ENCODE measurements at places on chromosomes 16 and 17.

DNA sequence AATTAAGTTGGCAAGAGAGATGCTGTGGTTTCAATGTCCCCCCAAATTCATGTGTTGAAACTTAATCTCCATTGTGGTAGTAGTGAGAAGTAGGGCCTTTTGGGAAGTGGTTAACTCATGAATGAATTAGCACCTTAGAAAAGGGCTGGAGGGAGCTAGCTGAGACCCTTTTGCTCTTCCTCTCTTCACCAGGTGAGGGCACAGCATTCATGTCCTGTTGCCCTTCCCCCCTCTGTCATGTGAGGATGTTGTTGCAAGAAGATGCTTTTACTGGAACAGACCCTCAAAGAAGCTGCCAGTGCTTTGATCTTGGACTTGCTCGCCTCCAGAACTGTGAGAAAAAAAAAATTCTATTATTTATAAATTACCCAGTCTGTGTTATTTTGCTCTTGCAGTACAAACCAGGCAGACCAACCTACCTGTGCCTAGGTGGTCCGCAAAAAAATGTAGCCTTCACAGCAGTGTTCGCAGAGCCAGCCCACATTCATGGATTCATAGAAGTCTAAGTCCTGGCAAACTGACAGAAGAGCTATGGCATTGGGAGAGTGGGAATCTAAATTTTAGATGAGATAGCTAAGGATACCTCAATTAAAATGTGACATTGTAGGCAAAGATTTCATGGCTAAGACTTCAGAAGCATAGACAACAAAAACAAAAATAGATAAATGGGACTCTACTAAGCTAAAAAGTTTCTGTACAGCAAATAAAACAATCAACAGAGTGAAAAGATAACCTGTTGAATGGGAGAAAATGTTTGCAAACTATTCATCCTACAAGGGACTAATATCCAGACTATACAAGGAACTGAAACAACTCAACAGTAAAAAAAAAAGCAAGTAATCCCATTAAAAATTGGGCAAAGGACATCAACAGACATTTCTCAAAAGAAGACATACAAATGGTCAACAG is 32.0 kb upstream of the ABCA5 start:
- no peak overlapping the region for H3K27ac ChIP-seq
- peak; percentile 18 for DNase-seq
- H3K4me1 ChIP-seq: no peaks in the 10 kb centered on the region
- no peaks in the 10 kb centered on the region for H3K36me3 ChIP-seq

GRCh38 chr16:21702276-21702675 is 38.5 kb downstream of the OTOA start:
- no peak overlapping the region for H3K27ac ChIP-seq
- no peak overlapping the region for H3K4me3 ChIP-seq
- H3K27me3 ChIP-seq: peaks cover 1% of the 10 kb centered on the region
- H3K36me3 ChIP-seq: no peaks in the 10 kb centered on the region
- H3K4me1 ChIP-seq: no peaks in the 10 kb centered on the region
- DNase-seq: no peak

DNA sequence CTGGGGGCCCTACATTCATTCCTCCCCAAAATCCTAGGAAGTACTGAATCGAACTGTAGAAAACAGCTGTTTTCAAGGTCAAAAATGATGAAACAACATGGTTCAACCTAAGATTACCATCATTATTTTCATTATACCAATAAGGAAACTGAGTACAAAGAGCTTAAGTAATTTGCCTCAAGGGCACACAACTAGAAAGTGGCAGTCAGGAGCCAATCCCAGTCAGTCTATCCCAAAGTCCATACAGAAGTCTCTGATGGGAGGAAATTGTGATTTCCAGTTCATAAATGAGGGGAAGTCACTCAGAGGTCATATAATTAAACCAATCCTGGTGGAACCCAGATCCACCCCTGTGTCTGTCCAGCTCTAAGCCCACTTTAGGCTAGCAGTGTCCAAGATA is 8.4 kb downstream of the LPO start:
- H3K4me1 ChIP-seq: peaks cover 17% of the 10 kb centered on the region
- peaks cover 37% of the 10 kb centered on the region for H3K27me3 ChIP-seq
- no peaks in the 10 kb centered on the region for H3K36me3 ChIP-seq

DNA sequence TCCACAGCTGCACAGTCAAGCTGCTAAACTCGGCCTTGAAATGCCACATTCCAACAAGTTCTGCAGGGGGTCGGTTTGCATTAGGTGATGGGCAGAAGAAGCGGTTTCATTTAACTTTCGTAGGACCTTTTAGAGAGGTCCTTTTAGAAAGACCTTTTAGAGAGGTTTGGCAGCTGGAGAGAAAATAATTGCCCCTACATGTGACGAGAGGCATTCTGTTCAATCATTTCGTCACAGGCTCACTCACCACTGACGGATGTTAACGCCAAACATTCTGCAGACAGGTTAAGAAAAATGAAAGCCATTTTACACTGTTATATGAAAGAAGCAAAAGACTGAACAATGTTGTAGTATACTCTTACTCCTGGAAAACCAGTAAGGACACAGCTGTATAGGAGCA is 76.5 kb upstream of the ZNF423 start:
- H3K4me1 ChIP-seq: no peaks in the 10 kb centered on the region
- no peak for DNase-seq
- no peaks in the 10 kb centered on the region for H3K36me3 ChIP-seq
- no peak overlapping the region for H3K4me3 ChIP-seq

DNA sequence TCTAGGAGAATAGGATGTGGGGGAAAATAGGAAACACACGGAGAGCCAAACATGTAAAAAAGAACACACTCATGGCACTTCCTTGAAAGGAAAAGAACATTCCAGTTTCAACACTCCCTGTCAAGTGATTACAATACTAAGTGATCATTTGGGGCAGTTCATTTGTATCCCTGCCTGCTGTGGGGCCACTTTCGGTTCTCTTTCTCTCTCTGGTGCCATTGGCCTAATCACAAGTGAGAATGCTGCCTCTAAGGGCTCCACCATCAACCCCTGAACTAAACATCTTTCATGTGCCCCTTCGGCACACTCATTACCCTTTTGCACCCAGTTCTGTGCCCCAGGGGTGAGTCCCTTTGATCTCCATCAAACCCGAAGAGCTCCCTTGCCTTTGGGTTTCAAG is 197.3 kb downstream of the CEP112 start:
- DNase-seq: no peak
- no peaks in the 10 kb centered on the region for H3K36me3 ChIP-seq
- no peak overlapping the region for H3K27ac ChIP-seq
- no peaks in the 10 kb centered on the region for H3K27me3 ChIP-seq
- H3K4me3 ChIP-seq: no peak overlapping the region

GRCh38 chr16:11121083-11121608 is 134.9 kb downstream of the SOCS1 start:
- H3K4me3 ChIP-seq: no peak overlapping the region
- no peaks in the 10 kb centered on the region for H3K27me3 ChIP-seq
- H3K4me1 ChIP-seq: peaks cover 18% of the 10 kb centered on the region
- H3K36me3 ChIP-seq: peaks cover 34% of the 10 kb centered on the region
- H3K27ac ChIP-seq: no peak overlapping the region
- no peak for DNase-seq

- no peak for DNase-seq
- no peak overlapping the region for H3K4me3 ChIP-seq
- H3K27ac ChIP-seq: peak overlapping the region; percentile 45
- peaks cover 32% of the 10 kb centered on the region for H3K36me3 ChIP-seq
These were observed 198.6 kb downstream of the AATF start for GRCh38 chr17:37147301-37147812.

DNA sequence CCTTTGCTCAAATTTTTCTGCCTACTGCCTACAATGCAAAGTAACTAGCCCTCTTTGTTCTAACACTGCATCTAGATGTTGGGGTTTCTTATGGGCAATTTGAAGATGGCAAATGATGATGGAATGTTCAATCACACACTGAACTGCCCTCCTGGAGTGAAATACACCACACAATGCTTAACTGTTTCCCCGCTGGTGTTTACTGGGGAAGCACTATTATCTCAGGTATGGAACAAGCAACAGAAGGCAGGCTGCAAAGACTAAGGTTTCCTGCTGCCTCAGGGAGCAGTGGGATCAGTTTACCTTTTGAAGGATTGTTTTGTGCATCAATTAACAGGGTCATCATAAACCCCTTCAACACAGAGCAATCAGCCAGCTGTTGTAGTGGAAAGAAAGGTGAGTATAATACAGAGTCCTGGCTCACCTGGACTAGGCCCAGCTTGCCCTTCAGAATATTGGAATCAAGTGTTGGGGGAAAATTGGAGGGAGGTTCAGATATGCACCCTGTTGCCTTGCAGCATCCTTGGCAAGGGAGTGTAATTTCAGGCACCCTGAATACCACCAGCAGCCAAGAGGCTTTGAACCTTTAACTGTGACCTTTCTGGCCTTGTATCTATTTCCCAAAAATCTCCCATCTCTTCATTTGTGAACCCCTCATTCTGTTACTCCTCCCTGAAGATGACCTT is 105.4 kb upstream of the CDH11 start:
- H3K4me1 ChIP-seq: no peaks in the 10 kb centered on the region
- H3K36me3 ChIP-seq: no peaks in the 10 kb centered on the region
- no peaks in the 10 kb centered on the region for H3K27me3 ChIP-seq
- H3K27ac ChIP-seq: no peak overlapping the region

DNA sequence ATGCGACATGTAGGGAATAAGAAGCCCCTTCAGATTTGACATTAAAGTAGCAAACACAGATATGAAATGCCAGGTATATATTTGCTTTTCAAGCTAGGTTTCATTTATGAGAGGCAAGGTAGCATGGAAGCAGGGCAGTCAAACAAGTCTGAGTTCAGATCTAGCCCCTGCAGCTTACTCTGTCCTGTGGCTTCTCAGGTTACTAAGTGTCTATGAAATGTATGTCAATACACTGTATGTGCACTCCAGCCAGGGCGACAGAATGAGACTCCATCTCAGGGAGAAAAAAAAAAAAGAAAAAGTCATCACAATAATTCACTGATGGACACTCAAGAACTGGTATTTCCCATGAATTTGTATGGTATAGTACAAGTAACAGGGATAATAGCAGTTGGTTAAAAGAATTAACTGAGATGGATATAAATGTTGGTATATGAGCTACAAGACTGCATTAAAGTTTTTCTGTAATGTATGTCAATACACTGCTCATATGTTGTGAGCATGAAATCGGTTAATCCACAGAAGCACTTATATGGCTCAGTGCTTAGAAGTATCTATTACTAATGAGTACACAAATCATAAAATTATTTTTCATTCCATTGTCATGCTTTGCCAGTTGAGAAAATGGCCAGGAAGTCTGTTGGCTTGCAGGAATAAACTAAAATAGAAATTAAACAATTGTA is 2.9 kb upstream of the WSB1 start:
- H3K27me3 ChIP-seq: peaks cover 2% of the 10 kb centered on the region
- no peak for DNase-seq
- peaks cover 13% of the 10 kb centered on the region for H3K4me1 ChIP-seq
- H3K36me3 ChIP-seq: peaks cover 11% of the 10 kb centered on the region
- H3K27ac ChIP-seq: no peak overlapping the region

- no peak for DNase-seq
- no peak overlapping the region for H3K4me3 ChIP-seq
- H3K4me1 ChIP-seq: no peaks in the 10 kb centered on the region
- H3K36me3 ChIP-seq: peaks cover 2% of the 10 kb centered on the region
These were observed 16.5 kb upstream of the SOX9 start for GRCh38 chr17:72104164-72104862.

- H3K27me3 ChIP-seq: peaks cover 25% of the 10 kb centered on the region
- no peaks in the 10 kb centered on the region for H3K4me1 ChIP-seq
- no peak overlapping the region for H3K27ac ChIP-seq
- no peak for DNase-seq
These were observed 40.0 kb upstream of the RBFOX3 start for GRCh38 chr17:79650861-79651260.

GRCh38 chr17:82976982-82977488 is 102.4 kb upstream of the METRNL start:
- peaks cover 19% of the 10 kb centered on the region for H3K4me1 ChIP-seq
- DNase-seq: no peak
- no peaks in the 10 kb centered on the region for H3K27me3 ChIP-seq
- H3K36me3 ChIP-seq: peaks cover 4% of the 10 kb centered on the region
- H3K27ac ChIP-seq: no peak overlapping the region

DNA sequence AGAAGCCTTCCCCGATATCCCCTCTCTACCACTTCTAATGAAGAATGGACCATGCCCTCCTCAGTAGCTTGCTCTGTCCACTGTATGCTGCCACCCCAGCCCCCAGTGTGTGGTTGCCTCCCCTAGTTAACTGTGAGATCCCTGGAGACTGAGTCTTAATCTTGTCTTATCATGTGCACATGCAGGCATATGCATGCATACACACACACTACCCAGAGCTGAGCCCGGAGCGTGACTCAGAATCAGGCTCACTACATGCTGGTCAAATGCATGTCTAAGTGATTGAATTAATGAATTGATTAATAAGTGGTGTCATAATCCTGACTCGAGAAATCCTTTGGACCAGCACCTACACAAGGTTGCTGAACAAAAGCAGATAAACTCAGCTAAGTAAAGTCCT is 99.4 kb downstream of the CCT6B start:
- no peak for DNase-seq
- no peak overlapping the region for H3K27ac ChIP-seq
- peaks cover 8% of the 10 kb centered on the region for H3K27me3 ChIP-seq
- H3K36me3 ChIP-seq: no peaks in the 10 kb centered on the region
- no peak overlapping the region for H3K4me3 ChIP-seq

GRCh38 chr16:15961571-15962090 is 12.2 kb downstream of the ABCC1 start:
- DNase-seq: no peak
- H3K27me3 ChIP-seq: no peaks in the 10 kb centered on the region
- H3K4me3 ChIP-seq: peak overlapping the region; percentile 75
- peak overlapping the region; percentile 99 for H3K27ac ChIP-seq
- H3K36me3 ChIP-seq: peaks cover 43% of the 10 kb centered on the region

GRCh38 chr16:69410219-69410990 is 14.0 kb upstream of the CYB5B start:
- DNase-seq: no peak
- no peak overlapping the region for H3K4me3 ChIP-seq
- H3K36me3 ChIP-seq: no peaks in the 10 kb centered on the region
- peak overlapping the region; percentile 55 for H3K27ac ChIP-seq
- H3K4me1 ChIP-seq: peaks cover 14% of the 10 kb centered on the region
- no peaks in the 10 kb centered on the region for H3K27me3 ChIP-seq

- peaks cover 18% of the 10 kb centered on the region for H3K27me3 ChIP-seq
- H3K4me1 ChIP-seq: peaks cover 3% of the 10 kb centered on the region
- H3K4me3 ChIP-seq: no peak overlapping the region
- H3K27ac ChIP-seq: no peak overlapping the region
These were observed 3.9 kb downstream of the NXPH3 start for GRCh38 chr17:49579522-49579921.

DNA sequence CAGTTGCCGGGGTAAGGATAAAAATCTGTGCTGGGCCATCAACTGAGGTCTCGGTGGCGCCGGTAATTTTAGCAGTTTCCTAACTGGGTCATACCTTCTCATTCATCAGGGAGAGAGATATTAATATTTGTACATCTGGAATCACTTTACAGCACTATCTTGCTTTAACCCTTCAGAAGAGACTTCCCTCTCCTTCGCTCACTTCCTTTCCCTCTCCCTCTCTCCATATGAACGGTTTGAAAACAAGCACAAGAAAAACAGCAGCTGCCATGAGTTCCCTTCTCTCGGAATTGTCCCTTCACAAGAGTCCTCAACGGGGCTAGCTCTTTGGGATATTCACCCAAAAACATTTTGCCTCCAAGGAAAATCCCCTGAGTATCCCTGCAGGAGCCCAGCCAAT is 144.3 kb upstream of the NOG start:
- H3K27ac ChIP-seq: no peak overlapping the region
- no peak overlapping the region for H3K4me3 ChIP-seq
- no peaks in the 10 kb centered on the region for H3K36me3 ChIP-seq
- H3K4me1 ChIP-seq: no peaks in the 10 kb centered on the region
- DNase-seq: no peak
- H3K27me3 ChIP-seq: peaks cover 8% of the 10 kb centered on the region

GRCh38 chr16:22661161-22661647 is 150.5 kb downstream of the NPIPB5 start:
- no peaks in the 10 kb centered on the region for H3K4me1 ChIP-seq
- no peaks in the 10 kb centered on the region for H3K36me3 ChIP-seq
- no peak overlapping the region for H3K27ac ChIP-seq
- H3K4me3 ChIP-seq: no peak overlapping the region

All from activated CD4-positive, alpha-beta T cell treated with anti-CD3 and anti-CD28 coated beads for 36 hours (primary cell).